ENCODE measurements at places on chromosomes 3 and 15.

DNA sequence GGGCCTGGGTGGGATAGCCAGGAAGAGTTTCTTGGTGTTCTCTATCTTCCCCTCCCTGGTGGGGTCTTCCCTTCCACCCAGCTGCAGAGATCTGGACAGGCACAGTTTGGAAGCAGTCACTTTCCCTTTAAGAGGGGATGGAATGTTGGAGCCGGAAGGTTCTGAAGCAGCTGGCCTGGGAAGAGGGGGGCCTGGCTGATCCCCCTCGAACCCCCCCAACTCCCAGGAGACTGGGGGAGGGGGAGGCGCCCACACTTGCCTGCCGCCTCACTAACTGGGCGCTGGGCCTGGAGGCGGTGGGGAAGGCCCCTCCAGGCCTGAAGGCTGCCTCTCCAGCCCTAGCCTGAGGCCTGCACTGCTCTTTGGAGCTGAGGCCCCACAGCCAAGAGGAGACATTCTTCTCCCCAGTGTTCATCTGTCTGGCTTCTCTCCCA lies 1.4 kb downstream of the DVL3 start:
- DNase-seq = no peak

DNA sequence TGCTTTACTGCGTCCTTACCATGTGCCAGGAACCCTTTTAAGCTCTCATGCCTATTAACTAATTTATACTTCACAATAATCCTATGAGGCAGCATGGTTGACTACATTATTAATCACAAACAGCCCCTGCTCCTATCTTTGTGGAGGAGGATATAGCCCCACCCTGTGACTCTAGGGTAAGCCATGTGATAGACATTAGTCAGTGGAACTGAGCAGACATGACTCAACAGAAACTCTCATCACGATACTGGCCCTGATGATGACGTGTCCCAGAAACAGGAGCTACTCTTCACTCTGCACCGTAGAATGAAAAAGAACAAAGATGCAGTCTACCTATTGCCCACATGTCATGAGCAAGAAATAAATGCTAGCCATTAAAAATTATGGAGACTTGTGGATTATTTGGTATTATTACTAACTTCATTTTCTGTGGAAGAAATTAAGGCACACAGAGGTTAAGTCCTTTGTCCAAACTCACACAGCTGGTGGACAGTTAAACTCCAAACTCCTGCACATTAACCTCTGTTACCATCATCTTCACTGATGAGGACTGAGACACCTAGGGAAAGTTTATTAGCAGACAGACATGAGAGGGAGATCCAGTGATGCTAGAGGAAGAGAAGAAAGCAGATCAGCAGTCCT lies 51.2 kb downstream of the CFAP20DC start:
- DNase-seq = no peak

- no peak for DNase-seq
Measured at GRCh38 chr3:34876997-34877396, 762.3 kb upstream of the ARPP21 start.

DNA sequence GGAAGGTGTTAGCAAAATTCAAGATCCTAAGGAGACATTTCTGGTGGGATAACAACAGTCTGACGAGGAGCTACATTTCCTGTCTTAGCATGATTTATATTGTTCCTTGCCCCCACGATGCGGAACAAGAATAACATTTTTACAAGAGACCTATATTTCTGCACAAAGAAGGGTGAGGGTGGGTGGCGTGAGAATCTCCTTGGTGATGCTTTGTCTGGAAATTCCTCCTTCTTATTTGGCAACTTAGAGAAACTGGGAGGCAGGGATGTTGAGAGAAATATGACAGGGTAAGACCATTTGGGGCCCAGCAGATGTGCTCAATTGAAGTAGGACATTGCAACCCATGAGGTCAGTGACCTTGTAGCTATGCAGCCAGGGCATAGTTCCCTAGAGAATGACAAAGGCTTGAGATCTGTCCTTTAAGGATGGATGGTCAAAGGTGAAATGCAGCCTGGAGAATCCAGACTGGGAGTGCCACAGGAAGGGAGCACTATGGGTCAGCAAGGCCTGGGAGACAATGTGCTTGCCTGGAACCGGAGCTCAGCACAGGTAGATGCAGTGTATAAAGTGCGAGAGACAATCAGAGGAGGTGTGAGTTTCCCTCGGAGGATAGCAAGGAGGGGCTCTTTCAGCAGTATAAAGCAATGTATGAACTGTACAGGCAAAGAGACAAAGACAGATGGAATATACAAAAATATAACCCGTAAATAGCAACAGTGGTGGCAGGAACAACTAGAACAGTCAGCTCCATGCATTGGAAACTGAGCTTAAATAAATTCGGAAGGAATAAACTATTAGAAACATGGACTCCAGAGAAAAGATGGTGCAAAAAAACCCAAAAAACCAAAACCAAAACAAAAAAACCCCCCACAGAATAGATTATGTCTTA lies 317.6 kb upstream of the TBL1XR1 start:
- no peak for DNase-seq

DNA sequence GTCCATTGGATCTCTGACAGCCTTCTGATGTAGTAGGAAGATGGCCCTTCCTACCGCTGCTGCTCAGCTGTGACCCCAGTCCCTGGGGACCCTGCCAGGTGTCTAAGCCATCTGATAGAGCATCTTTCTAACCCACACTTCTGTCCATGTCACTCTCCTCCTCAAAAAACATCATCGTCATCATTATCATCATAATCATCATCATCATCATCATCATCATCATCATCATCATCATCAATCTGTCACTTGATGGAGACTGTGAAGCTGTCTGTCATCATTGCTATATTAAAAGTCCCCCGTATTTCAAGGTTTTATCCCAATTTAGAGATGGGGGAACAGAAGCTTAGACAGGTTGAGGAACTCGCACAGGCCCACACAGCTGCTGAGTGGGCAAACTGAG lies 75.1 kb upstream of the SLC6A11 start:
- DNase-seq = no peak

GRCh38 chr3:54168451-54168850 lies 46.1 kb downstream of the CACNA2D3 start:
- no peak for DNase-seq

DNA sequence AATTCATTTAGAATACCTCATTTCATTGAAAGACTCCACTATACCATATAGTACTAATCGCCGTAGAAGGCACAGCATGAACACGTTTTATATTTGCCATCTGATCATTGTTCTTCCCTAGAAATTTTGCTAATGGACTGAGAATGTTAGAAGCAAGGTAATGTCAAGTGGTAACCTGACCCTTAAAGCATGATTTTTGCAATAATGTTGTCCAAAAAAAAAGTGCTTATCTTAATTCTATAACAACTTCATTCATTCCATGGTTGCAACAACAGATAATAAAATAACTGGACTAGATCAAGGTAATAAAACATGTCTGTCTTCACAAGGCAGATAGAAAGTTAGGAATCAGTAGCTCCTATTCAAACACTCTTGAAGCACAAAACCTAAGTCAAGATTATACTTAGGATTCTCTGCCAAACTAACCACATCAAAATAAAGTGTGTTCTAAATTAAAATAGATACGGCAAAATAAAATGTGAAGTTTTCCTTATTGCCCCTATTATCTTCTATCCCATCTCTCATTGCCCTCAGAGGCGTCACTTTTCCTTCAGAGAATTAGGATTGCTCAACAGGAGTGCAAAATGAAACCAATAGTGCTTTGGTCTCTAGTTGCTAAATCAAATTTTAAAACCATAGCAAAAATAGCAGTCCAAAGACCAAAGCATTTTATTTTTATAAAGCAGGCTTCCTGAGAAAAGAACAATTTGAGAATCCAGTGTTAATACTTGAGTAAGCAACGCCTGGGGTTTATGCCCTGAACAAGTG lies 317.4 kb upstream of the UBE2E2 start:
- DNase-seq = no peak

DNA sequence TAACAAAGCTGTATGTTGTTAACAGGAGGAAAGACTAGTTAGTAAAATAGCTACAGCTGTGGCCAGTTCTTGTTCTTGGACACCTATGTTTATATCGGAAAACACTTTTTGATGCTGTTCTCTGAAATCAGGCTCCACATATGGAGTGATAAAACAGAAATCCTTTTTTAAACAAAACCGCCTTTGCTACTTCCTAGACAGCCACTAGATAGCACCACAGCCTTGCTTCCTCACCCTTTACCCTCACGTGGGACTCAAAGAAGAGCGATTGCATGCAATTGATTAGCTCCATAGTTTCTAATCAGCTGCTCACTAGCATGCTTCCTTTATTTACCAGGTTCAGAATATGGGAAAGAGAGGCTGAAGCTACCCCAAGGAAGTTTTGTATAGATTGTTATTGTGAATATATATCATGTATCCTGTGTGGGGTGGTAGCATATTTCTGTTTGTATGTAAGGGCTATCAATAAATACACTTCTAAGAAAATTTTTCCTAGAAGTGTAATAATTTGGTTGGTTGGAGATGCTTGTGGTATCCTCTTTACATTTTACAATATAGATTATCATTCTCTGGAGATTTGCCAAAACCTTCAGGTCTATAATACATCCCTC lies 4.3 kb upstream of the MTFMT start:
- DNase-seq = no peak

- DNase-seq = no peak
Measured at GRCh38 chr15:70770863-70771262, 7.5 kb upstream of the UACA start.
